Karpas-422 (cell line): ENCODE measurements at places on chromosomes 12 and 14.

DNA sequence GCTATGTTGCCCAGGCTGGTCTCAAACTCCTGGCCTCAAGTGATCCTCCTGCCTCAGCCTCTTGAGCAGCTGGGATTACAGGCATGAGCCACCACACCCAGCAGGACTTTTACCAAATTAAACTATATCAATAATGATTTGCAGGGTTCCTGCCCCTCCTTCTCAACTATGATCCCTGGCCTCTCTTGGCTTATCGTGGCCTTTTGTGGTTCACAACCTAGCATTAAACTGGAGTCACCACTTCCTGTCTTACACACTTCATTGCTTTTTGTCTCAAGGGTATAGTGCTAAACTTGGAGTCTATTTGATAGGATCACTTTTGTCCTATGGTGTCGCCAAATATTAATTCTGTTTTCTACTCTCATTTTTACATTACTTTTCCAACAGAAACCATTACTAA is 64.5 kb downstream of the SEC23A start:
- DNase-seq, result peak; percentile 73

- DNase-seq, result no peak
Observed at GRCh38 chr12:88782351-88782750, 202.1 kb upstream of the KITLG start.

- DNase-seq, result no peak
Observed at GRCh38 chr14:81535396-81536164, 1.9 kb upstream of the SEL1L start.

- no peak for DNase-seq
Observed at GRCh38 chr12:13799574-13799973, 181.8 kb downstream of the GRIN2B start.

- DNase-seq, result no peak
Observed at GRCh38 chr14:63282997-63283883, 35.5 kb downstream of the GPHB5 start.

DNA sequence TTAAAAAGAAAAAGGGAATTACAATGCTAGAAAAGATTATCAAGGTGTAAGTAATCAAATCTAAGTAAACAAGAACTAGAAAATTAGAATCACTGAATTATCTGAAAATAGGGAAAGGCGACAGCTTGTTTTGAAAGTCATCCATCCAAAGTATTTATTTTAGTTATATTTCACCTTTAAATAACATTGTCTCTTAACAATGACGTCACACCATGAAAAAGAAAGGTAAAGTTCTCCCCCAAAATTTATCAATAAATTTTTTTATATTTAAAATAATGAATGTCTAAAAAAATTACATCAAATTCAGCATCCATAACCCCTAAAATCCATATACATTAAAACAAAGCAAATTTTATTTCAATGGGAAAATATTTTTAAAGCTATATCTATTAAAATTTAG is 223.2 kb downstream of the RERGL start:
- DNase-seq, result no peak

GRCh38 chr12:130164936-130165335 is 2.7 kb downstream of the FZD10 start:
- DNase-seq, result no peak

GRCh38 chr14:31745741-31746140 is 184.5 kb downstream of the NUBPL start:
- DNase-seq, result peak; percentile 59

DNA sequence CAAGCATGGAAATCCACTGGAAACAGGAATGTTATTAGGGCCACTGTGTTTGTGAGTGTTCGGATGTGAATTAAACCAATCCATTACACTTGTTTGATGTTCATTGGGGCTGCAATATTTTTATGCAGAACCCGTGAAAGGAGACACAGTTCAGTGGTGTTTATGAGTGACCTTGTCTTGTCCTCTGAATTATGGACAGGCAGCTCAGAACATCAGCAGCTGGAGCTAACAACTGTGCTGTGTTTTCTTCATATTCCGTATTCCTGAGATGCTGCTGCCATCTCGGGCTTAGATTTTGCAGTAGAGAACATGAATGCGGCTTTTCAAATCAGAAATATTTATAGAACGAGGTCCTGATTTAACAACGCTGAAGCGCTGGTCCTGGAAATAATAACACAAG is 20.3 kb upstream of the CACNA1C start:
- no peak for DNase-seq

- no peak for DNase-seq
Observed at GRCh38 chr12:52056801-52057637, 5.8 kb downstream of the NR4A1 start.

DNA sequence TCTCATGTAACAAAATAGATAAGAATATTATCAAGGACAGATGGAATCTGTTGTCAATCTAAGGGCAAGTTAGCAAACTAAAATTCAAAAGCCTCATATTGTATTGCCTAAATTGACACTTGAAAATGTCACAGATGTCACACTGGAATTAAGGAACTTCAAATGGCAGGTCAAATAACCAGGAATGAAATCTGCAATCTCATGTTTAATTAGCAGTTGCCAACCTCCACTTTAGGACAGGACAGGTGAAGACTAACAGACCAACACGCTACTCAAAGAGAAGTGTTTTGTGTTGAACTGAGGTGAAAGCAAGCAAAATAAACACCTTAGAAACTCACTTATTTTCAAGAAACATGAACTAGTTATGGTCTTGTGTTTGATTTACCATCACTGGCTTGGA is 11.1 kb downstream of the KIF21A start:
- DNase-seq, result no peak
